ENCODE measurements at places on chromosomes 2 and 18.

DNA sequence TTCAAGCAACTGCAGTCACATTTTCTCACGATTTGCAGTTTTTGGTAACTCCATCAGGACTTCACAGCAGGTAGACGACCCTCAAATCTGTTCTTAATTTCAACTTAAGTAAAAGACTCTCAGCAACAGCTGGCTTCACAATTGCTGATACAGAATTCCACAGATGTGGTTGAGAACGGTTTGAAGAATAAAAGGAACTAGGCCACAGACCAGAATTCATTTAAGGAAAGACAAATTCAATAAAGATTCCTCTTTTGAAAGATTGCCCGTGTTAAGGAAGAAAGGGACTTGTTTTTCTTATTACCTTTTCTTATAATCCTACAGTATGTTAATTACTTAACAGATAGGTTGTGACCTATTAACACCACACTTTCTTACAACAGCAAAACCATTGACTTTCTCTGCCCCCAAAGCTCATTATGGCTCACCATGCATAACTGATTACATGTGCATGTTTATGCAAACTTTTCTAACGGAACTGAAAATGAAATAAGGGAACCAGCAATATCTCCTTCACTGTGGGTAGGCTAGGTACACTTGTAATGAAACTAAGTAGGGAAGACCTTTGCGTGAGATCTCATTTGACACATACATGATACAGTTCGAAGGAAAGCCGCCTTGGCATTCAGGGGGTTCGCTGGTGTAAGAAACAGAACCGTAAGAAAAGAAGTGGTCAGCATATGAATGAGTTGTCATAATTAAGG is 4.7 kb upstream of the ZNF516 start:
- DNase-seq: no peak

DNA sequence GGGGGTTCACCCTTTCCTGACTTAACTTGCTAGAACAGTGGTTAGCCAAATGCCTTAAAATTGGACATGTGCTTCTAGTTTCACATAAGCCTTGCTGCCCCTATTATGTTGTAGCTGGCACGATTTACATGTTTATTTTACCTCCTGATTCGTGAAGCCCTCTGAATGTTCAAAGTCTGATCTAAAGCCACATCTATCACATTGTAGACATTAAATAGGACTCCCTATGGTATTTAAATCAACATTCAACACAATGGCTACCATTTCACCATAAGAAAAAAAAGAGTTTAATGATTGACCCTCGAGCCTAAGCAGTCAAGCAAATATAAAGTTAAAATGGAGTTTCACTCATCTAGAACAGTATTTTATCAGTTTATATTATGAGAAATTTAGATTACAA is 151.5 kb downstream of the GULP1 start:
- no peak for DNase-seq

DNA sequence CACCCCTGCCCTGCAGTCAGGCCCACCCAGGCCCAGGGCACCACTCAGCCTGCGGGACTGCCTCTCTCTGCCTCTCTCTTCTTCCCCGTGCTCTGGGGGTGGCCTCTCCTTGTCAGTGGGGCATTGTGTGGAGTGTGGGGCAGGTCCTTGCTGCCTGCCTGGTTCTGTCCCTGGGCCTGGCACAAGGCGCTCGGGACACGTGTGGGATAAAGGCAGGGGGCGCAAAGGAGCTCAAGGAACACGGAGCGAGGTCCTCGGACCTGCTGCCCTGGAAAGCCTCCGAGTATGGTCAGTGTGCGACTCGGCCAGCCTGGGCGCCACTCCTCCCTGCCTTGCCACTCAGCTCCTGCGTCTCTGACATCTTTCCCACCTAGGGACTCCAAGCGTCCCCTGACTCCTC is 262.2 kb downstream of the HDAC4 start:
- DNase-seq: no peak

- no peak for DNase-seq
Measured at GRCh38 chr2:127594116-127594591, 51.8 kb upstream of the GPR17 start.

- DNase-seq: no peak
Measured at GRCh38 chr18:25886283-25886682, 204.1 kb downstream of the SS18 start.

DNA sequence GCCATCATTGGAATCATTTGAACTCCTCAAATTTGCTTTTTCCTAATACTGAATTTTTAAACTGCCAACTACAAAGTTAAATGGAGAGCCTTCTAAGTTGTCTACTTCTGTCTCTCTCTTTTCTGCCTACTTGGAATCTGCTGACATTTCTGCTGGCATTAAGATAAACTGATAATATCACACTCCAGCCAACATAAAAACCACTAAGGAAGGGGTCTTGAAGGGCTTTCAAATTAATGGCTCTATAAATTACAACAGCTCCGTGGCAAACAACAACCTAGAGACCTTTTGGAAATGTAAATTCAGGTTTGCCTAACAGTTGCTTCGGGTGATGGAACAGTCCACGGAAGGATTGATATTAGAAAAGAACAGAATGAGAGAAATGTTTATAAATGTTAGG is 12.1 kb downstream of the ALPP start:
- no peak for DNase-seq

GRCh38 chr18:41783065-41783818 is 171.8 kb upstream of the PIK3C3 start:
- no peak for DNase-seq

Measured in GM03348 (cell line).